Stimulated activated CD8-positive, alpha-beta memory T cell treated with anti-CD3 and anti-CD28 coated beads, Interleukin-4, amount 100 ng/mL, for 24 hours (primary cell): ENCODE measurements at places on chromosomes 16 and 17.

DNA sequence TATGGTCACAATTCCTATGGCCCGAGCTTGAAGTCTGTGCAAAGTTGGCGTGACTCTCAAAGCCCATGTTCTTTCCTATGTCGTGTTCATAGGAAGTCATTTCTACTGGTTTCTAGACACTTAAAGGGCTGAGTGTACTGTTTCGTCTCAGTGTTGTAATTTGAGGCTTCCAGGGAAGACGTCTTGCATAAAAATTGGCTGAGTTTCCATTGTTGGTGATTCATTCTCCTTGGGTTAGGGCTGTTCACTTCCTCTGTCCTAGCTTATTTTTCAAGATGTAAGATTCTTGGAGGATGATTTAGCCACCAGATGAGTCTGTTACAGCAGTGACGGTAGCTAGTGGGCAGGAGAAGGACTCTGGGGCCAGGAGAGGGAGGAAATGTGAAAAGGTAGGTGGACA is 43.1 kb downstream of the PIK3R5 start:
- DNase-seq: no peak

- DNase-seq: no peak
Measured at GRCh38 chr17:29124135-29124924, 55.9 kb downstream of the MYO18A start.

- no peak for DNase-seq
Measured at GRCh38 chr17:74690409-74690825, 22.3 kb downstream of the CD300LF start.

DNA sequence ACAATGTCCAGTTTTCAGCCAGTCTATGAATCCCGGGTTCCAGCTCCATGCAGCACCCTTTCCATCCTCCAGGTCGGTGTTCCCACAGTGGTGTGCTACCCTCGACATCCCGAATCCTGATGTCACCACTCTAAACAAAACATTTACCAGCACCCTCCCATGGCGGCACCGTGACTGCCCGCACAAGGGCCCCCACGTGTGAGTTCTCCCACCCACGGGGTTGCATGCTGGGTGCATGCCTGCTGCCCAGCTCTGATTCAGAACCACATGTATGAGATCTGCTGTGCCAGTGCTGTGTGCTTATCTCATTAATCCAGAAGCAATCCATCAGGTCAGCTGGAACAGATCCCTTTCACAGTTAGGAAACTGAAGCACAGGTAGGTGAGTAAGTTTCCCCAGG is 57.4 kb downstream of the C16orf78 start:
- DNase-seq: no peak

DNA sequence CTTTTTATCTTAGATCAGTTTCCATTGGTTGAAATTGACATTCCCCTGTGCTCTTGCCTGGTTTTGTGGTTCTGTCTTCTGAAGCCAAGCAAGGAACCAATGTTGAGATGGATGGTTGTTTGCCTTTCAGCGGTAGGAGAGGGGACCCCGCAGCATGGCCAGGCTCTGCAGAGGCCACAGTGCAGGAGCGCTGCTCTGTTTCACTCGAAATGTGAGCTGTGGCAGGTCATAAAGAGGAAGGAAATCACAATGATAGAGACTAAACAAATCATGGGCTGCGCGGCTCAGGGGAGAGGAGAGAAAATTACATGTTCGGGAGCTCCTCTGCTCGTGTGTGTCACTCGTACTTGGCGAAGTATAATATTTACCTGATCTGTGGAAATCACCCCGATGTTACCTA is 148.2 kb downstream of the SNX29 start:
- no peak for DNase-seq

GRCh38 chr17:2502871-2503580 is 8.7 kb downstream of the METTL16 start:
- DNase-seq: no peak

DNA sequence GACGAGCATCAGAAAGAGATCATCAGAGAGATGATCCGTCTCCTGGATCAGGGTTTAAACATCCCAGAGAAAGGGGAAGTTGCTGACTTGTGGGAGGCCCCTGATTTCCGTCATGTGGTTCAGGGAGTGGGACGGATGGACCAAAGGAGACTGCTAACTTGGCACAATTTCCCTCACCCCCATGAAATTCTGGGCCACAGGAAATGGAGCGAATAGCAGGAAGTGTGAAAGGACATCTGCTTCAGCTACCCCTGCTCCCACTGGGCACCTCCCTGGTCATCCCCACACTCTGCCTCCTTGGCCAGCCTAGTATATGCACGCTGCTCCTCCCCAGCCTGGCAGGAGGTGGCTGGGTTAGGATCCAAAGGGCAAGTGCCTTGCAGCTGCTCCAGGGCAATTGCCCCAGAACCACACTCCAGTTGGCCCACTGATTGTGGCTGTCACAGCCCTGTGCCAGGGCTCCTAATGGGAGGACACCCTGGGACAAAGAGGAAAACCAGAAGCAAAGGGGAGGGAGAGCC is 1.3 kb downstream of the ARRB2 start:
- DNase-seq: no peak

GRCh38 chr17:1673041-1673785 is 11.5 kb downstream of the PRPF8 start:
- no peak for DNase-seq

GRCh38 chr17:17835415-17836249 is 1.2 kb downstream of the SREBF1 start:
- no peak for DNase-seq

GRCh38 chr16:7233975-7234374 is 98.7 kb upstream of the RBFOX1 start:
- DNase-seq: no peak
